Activated naive CD8-positive, alpha-beta T cell treated with anti-CD3 and anti-CD28 coated beads, Interleukin-2, amount 10 ng/mL, durations not matched to agents 7 days and 5 days (primary cell): ENCODE measurements at places on chromosomes 13 and 19. TPM values are rescaled to one million over a fixed set of nuclear protein-coding genes. Genes with fewer than 3 reads are reported as not detected.

DBP gene
- 34.8 TPM for total RNA-seq

DOCK6 gene
- 0.43 TPM for total RNA-seq

DNA sequence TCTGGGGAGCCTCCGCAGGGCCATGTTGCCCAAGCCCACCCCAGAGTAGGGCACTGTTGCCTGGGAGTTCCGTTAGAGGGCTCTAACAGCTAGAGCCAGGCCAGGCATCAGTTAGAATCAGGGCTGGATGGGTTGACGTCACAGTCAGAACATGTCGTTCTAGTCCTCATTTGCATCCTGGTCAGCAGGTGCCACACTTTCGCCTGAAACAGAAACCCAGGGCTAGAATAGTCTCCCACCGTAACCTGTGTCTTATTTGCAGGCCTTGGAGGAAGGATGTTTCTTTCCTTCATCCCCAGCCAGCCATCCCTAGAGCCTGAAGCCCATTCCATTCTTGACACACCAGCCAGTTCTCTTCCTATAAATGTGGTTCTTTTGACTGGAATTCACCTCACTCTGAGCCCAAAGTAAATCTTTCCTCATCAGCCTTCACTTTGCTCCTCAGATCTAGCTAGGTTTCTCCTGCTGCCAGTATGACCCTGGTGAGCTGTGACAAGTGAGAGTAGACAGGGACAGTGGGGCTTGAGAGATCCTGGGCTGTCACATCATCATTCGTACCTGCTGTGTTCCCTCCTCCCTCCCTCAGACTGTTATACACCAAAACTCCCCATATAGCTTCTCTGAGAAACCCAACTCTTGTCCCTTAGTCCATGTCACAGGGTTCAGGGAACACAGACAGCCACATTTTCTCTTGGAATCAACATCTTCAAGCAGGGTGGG lies 12.2 kb upstream of the CCDC97 start:
- H3K4me1 ChIP-seq = peaks cover 75% of the 10 kb centered on the region
- no peaks in the 10 kb centered on the region for H3K27me3 ChIP-seq
- H3K36me3 ChIP-seq = peaks cover 55% of the 10 kb centered on the region
- H3K4me3 ChIP-seq = peak overlapping the region; percentile 35

DNA sequence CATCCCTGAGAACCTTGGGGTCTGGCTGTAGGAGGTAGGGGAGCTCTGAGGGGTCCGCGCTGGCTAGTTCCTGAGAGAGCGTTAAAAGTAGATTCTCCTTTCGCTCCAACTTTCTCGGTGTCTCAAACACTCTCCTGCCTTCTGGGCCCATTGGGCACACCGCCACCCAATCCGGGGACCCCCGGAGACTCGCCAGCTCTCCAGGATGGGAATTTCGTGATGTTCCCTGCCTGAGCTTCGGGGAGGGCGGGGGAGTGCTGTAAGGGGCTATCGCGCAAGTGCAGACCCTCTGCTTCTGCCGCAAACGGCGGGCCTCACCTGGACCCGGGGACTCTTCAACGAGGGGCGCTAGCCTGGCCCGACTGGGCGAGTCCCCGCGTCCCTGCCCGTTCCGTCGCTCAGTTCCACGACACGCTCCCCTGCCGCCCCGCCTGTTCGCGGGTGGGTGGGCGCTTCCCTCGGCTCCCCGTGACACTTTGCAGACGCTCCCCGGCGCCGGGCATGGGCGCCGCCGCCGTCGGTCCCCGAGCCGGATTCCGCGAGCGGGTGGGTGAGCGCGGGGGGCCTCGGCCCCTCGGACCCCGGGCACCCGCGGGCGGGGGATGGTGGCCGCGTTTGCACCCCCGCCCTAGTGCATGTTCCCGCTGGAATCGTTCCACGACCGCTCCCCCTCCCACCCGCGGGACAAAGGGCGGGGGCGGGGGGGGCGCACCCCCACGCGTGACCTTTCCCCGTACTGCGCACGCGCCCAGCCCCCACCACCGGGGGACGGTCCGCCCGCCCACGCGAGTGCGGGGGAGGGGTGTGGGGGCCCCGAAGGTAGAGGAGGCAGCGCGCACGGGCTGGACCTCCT lies at the start of gene CCDC106:
CCDC106 (plus strand) TSS at position 481 of the 853 bp plus-strand sequence. CDS start 835 bp downstream, outside the sequence.
- peak; percentile 79 for DNase-seq
- H3K4me1 ChIP-seq = peaks cover 24% of the 10 kb centered on the region
- no peaks in the 10 kb centered on the region for H3K27me3 ChIP-seq
- H3K27ac ChIP-seq = peak within 1 kb of the TSS; percentile 83
- peaks cover 11% of the 10 kb centered on the region for H3K36me3 ChIP-seq
- H3K4me3 ChIP-seq = peak within 1 kb of the TSS; percentile 89

DNA sequence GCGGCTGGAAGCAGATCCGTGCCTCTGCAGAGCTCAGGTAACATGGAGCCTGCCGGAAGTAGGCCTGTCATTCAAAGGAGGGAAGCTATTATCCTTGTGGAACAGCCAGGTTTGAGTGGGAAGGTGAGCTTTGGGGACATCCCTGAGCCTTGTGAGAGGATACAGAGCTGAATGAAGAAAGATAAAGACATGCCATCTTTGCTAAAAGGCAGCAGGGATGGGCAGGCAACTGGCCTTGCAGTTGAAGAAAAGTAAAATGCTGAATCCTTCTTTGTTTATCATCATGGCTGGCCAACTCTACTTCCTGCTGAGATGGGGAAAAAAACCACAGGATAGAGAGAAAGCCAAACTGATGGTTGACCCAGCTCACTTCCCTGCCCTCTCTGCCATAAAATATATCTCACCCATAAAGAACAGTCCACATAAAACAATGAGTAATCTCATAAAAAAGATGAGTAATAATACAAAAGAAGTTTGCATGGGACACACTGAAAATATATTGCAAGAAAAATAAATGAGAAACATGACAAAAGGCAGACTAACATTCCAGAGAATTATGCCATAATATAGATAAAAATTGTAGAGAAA lies 226.3 kb downstream of the DLEU7 start:
- H3K4me1 ChIP-seq = peaks cover 15% of the 10 kb centered on the region
- DNase-seq = no peak
- peaks cover 6% of the 10 kb centered on the region for H3K27me3 ChIP-seq
- no peaks in the 10 kb centered on the region for H3K36me3 ChIP-seq

GRCh38 chr13:33676045-33676989 lies 141.6 kb upstream of the RFC3 start:
- no peaks in the 10 kb centered on the region for H3K27me3 ChIP-seq
- peaks cover 14% of the 10 kb centered on the region for H3K4me1 ChIP-seq
- peak overlapping the region; percentile 1 for H3K4me3 ChIP-seq
- DNase-seq = no peak

GRCh38 chr13:91144054-91144453 lies 203.4 kb upstream of the MIR17HG start:
- H3K4me3 ChIP-seq = no peak overlapping the region
- H3K36me3 ChIP-seq = no peaks in the 10 kb centered on the region
- no peak overlapping the region for H3K27ac ChIP-seq
- DNase-seq = no peak
- no peaks in the 10 kb centered on the region for H3K4me1 ChIP-seq

GRCh38 chr13:94658926-94659597 lies 53.3 kb downstream of the SOX21 start:
- no peak overlapping the region for H3K4me3 ChIP-seq
- DNase-seq = no peak
- H3K27me3 ChIP-seq = peaks cover 35% of the 10 kb centered on the region
- H3K27ac ChIP-seq = no peak overlapping the region
- H3K4me1 ChIP-seq = peaks cover 7% of the 10 kb centered on the region
